Suprapubic skin (tissue), 4 donors: ENCODE measurements at places on chromosomes 6 and 20.
A peak's percentile ranks its signal among the peaks of the same experiment; 100 is the strongest.

DNA sequence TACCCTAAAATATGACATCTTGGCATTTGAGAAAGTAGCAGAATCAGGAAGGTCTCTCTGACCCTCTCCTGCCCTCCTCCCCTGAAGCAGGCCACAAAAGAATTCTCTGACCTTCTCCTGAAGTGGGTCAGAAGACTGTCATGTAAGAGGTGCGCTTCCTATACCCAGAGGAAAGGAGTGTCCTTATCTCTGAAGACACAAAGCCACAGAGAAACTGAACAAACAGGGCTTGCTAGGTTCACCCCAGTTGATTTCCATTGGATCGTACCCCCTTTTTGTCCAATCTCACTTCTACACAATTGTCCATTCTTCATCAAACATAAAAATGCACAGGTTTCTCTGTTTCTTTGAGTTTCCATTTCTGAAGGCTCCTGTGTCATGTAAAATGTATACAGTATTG, 272.0 kb upstream of the SOX4 start:
- H3K4me1 ChIP-seq, result no peaks in the 10 kb centered on the region
- H3K27me3 ChIP-seq, result no peaks in the 10 kb centered on the region

DNA sequence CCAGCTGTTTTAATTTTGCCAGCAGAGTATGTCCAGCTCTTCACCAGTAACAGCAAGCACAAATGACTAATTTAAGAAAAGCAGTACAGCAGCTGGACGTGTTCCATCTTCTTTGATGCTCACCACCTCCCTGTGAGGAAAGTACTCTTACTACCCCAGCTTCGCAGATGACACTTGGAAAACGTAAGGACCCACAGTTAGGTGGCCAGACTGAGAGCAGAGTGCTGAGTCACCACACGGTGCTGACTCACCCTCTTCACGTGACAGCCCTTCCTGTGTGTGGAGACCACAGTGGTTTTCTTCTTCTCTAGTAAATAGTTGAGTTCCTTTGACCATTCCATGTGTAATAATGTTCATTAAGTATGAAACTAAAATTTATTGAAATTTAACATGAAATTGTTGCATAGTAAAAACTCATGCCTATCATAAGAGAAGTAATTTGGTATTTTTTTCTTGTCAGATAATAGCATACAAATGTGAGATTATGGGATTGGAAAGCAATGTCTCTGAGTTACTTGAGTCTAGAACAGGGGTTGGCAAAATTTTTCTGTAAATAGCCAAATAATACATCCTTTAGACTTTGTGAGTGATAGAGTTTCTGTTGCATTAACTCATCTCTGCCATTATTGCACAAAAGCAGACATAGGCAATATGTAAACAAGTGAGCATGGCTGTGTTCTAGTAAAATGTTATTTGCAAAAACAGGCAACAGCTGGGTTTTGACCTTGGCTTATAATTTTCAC, 76.6 kb downstream of the SLX4IP start:
- peaks cover 65% of the 10 kb centered on the region for H3K4me1 ChIP-seq
- no peaks in the 10 kb centered on the region for H3K36me3 ChIP-seq
- peak; percentile 89 for DNase-seq

DNA sequence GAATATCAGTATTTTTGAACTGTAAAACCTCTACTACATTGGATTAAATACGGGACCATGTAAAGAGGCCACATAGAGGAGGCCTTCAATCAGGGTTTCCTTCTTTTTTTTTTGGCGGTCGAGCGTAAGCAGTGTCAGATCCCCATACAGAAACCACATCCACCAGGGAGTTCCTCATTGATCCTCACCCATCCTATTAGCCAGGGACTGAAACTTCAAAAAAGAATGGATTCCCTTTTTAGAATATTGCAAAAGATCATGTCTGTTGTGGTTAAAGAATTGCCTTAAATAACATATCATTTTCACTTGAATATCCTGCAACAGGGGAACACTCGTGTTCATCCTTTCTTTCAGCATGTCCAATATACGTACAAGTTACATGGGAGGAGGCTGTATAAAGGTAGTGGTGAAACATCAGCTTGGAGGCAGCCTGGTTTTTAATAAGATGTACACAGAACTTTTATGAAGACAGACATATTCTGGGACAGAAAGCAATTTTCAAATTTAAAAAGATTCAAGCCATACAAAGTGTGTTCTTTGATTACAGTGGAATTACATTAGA, 96.1 kb downstream of the PPP1R14C start:
- no peaks in the 10 kb centered on the region for H3K36me3 ChIP-seq
- no peak overlapping the region for H3K4me3 ChIP-seq
- H3K27me3 ChIP-seq, result no peaks in the 10 kb centered on the region
- peaks cover 12% of the 10 kb centered on the region for H3K4me1 ChIP-seq

DNA sequence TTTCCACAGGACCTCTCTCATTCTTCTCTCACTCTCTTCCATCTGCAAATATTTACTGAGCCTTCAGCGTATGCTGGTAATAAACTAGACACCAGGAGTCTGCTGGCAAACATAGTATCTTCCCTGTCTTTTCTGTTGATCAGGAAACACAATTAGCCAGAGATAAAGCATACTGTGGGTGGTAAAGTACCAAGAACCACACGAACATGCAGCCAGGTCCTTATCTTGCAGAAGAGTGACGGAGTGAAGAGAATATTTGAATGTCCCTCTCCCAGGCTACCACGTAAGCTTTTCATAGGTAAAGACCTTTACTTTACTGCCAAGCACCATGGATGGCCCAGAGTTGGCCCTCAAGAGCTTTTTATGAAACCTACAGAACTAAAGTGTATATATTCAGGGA, 13.3 kb downstream of the FHL5 start:
- no peak overlapping the region for H3K27ac ChIP-seq
- no peak for DNase-seq
- H3K36me3 ChIP-seq, result no peaks in the 10 kb centered on the region

- DNase-seq, result no peak
- no peaks in the 10 kb centered on the region for H3K27me3 ChIP-seq
- no peaks in the 10 kb centered on the region for H3K4me1 ChIP-seq
Measured at GRCh38 chr6:48535582-48536009, 424.6 kb upstream of the PTCHD4 start.

DNA sequence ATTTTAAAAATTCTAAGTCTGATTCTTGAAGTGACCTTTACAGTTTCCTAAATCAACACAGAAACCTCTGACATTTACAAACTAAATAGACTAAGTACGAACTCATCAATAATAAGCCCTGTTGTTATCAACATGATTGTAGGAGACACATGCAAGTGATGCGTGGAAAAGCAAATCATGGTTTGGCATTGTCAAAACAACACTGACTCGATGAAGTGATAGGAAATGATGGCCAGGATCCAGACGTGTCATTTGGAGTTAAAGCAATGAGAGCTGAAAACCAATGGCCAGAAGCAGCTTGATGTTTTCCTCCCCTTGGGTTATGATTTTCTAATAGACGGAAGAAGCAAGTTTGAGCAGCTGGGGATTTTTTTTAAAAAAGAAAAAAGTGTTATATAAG, 117.4 kb upstream of the FAM184A start:
- H3K4me3 ChIP-seq, result no peak overlapping the region
- no peaks in the 10 kb centered on the region for H3K4me1 ChIP-seq
- H3K27me3 ChIP-seq, result no peaks in the 10 kb centered on the region
- peaks cover 20% of the 10 kb centered on the region for H3K36me3 ChIP-seq
- no peak for DNase-seq
- no peak overlapping the region for H3K27ac ChIP-seq

DNA sequence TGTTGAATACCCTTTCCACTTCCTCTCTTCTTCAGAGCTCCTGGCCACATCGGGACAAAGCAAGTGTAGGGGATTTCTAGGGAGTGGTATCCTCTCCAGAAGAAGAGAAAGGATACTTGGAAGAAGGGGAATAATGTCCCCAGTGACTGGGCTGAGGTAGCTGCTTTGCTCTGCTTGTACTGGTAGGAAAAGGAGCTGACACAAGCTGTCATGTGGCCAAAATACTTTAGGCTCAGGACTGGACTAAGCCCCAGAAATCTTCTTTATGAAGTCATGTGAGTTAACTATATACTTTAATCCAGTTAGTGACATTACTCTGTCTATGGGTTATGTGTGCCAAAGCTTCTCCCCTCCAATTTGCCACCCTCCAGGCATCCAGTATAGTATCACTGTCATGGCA, 40.5 kb downstream of the AKIRIN2 start:
- no peak for DNase-seq
- H3K4me3 ChIP-seq, result no peak overlapping the region
- H3K27me3 ChIP-seq, result no peaks in the 10 kb centered on the region
- no peak overlapping the region for H3K27ac ChIP-seq
- peaks cover 15% of the 10 kb centered on the region for H3K36me3 ChIP-seq

DNA sequence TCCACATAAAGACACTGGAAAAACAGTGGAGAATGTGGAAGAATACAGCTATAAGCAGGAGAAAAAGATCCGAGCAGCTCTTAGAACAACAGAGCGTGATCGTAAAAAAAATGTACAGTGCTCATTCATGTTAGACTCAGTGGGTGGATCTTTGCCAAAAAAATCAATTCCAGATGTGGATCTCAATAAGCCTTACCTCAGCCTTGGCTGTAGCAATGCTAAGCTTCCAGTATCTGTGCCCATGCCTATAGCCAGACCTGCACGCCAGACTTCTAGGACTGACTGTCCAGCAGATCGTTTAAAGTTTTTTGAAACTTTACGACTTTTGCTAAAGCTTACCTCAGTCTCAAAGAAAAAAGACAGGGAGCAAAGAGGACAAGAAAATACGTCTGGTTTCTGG, 57.1 kb downstream of the MAP3K4 start:
- H3K4me3 ChIP-seq, result no peak overlapping the region
- H3K27ac ChIP-seq, result no peak overlapping the region
- peaks cover 6% of the 10 kb centered on the region for H3K4me1 ChIP-seq

DNA sequence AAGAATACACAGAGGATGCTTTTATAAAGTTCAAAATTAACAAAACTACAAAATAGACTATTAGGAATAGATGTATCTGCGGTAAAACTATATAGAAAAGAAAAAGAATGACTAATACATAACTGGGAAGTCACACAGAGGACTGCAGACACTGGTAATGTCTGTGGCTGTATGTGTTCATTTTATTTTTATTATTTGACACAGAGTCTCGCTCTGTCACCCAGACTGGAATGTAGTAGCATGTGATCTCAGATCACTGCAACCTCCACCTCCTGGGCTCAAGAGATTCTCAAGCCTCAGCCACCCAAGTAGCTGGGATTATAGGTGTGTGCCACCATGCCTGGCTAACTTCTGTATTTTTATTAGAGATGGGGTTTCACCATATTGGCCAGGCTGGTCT, 38.9 kb downstream of the ESF1 start:
- H3K4me1 ChIP-seq, result no peaks in the 10 kb centered on the region
- H3K4me3 ChIP-seq, result no peak overlapping the region
- no peak overlapping the region for H3K27ac ChIP-seq
- peaks cover 32% of the 10 kb centered on the region for H3K36me3 ChIP-seq
- no peaks in the 10 kb centered on the region for H3K27me3 ChIP-seq

- H3K36me3 ChIP-seq, result no peaks in the 10 kb centered on the region
- no peak overlapping the region for H3K27ac ChIP-seq
- no peaks in the 10 kb centered on the region for H3K27me3 ChIP-seq
- no peak for DNase-seq
- H3K4me3 ChIP-seq, result no peak overlapping the region
- H3K4me1 ChIP-seq, result no peaks in the 10 kb centered on the region
Measured at GRCh38 chr20:61404303-61404702, 152.2 kb downstream of the CDH4 start.

DNA sequence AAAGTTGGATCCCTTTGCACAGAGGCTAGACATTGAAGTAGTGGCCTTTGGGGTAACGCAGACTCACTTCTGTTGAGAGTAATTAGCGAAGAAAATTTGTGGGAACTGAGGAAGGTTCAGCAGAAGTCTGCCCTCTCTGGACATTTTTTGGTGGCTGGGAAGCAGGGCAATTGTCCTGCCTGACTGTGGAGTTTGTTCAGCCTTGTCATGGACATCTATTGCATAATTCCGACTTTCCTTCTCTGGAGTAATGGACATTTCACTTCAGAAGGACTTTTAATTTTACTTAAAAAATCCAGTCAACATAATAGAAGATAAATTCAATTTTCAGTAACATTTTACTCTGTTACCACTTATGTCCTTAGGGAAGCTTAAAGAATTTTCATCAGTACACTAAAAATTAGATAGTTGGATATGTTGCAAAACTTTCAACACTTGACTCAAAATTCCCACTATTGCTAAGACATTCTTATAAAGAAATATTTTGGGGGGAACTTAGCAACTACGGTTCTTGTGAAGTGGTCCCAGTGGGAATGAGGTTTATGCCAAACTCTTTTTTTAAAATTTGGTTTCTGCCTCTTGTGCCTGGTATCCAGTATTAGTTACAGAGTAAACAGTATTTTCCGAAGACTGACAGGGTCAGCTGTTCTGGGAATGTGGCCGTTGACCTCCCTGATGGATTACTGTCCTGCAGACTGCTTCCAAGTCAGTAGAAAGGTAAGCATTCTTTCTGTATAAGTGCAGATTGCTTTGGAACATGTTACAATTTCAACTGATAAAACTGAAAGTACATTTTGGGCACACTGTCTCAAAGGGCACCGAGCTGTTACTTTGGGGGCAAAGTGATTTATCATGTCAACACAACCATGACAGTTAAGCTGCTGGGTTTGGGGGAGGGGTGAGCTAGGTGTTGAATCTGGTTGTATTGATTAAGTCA, 100.6 kb upstream of the MLIP start:
- no peaks in the 10 kb centered on the region for H3K36me3 ChIP-seq
- DNase-seq, result no peak
- no peak overlapping the region for H3K27ac ChIP-seq

DNA sequence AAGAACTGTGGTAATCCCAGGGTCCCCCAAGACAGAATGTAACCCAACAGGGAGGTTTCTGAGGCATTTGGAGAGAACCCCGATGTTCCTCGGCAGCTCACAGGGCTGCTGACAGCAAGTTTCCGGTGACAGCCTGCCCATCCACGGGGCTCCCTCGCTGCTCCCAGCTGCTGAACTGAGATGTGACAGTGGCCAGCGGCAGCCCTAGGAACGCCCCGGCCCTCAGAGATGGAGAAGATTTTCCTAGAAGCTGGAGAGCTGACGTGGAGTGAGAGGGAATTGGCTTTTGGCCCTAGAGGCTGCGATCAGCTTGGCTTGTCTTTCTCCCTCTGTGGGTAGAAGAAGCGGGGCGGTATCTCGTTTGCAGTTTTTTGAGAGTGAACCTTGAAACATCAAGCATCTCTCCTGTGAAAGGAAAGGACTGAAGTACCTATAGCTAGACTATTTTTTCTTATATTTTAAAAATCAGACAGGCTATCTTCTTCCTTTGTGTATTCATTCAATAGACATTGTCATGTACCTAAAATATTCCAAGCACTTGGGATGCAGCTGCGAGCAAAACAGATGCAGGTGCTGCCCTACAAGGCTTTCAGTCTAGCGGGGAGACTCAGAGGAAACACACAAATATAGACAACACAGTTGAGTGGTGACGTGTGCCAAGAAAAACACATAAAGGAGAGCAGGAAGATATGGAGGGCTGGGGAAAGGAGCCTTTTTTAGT, 28.4 kb upstream of the NFATC2 start:
- H3K4me1 ChIP-seq, result peaks cover 25% of the 10 kb centered on the region
- no peaks in the 10 kb centered on the region for H3K27me3 ChIP-seq
- DNase-seq, result no peak
- H3K4me3 ChIP-seq, result no peak overlapping the region
- no peaks in the 10 kb centered on the region for H3K36me3 ChIP-seq

DNA sequence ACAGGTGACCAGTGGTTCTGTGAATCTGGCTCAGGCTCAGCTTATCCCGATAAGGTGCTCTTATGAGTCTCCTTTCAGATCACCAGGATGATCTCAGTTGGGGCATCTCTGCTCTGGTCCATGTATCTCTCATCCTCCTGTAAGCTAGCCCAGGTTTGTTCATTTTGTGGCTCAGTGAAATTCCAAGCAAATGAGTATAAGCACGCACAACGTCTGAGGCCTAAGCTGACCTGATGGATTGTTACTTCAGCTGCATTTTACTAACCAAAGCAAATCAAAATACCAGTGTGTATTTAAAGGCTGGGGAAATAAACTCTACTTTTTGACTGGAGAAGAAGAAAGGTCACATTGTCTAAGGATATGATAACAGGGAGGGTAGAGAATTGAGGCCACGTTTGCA, 551.0 kb upstream of the BTBD3 start:
- H3K4me3 ChIP-seq, result no peak overlapping the region
- no peaks in the 10 kb centered on the region for H3K36me3 ChIP-seq
- no peak overlapping the region for H3K27ac ChIP-seq
- H3K27me3 ChIP-seq, result no peaks in the 10 kb centered on the region
